ENCODE measurements at places on chromosomes 4 and X.

DNA sequence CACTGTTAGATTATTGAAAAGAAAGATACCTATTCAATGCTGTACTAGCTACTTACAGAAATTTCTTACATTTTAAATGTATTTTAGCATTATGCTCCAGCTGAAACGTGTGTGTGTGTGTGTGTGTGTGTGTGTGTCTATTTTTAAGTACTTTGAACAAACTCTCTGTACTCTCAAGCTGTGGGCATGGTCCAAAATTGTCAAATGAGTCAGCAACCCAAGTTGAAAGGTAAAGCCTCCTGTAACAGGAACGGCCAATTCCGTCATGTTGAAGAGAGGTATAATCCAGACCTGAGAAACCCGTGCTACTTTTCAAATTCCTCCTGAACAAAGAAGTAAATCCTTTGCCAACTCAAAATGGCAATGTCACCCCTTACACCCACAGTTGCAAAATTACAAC, 20.5 kb downstream of the MAOB start:
- peak; percentile 12 for DNase-seq

- DNase-seq: no peak
Measured at GRCh38 chrX:51837921-51838320, 55.5 kb upstream of the MAGED1 start.

GRCh38 chr4:147334478-147334877, 146.4 kb upstream of the EDNRA start:
- no peak for DNase-seq

GRCh38 chr4:38529189-38530115, 134.5 kb upstream of the KLF3 start:
- peak; percentile 94 for DNase-seq

DNA sequence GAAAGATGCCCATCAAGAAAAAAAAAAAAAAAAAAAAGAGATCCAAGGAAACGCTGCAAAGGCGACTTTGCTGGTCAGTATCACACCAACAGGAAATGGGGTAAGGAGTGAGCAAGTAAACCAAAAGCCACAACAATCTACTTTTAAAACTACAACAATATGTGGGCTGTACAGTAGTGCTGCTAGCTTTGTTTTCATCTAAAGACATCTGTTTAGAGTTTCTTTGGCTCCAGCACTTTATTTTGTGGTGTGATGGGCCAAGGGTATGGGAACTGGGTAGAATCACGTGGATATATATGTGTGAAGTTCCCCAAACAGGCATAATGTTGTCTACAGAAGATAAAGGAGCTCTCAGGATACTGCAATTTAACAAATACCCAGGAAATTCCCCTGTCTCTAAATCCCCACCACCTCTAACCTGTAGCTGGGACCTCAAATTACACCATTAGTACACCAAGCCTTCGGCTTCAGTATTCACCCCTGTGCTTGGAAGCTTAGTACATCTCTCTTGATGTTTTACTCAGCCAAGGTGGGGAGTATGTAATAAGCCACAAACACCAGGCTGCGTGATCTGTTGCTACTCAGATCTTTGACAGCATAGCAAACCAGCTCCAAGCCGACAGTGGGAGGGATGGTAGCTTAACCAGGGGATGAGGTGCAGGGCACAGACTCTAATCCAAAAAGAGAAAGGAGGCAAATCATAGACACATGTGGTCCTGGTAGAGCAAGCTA, 207.9 kb downstream of the HS6ST2 start:
- peak; percentile 12 for DNase-seq

DNA sequence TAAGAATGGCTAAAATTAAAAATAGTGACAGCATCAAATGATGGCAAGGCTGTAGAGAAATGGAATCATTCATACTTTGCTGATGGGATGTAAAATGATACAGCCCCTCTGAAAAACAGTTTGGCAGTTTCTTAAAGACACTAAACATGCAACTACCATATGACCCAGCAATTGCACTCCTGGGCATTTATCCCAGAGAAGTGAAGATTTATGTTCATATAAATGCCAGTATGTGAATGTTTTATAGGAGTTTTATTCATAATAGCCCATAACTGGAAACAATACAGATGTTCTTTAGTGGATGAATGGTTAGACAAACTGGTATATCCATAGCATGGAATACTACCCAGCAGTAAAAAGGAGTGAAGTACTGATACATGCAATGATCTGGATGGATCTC, 43.3 kb downstream of the REPS2 start:
- no peak for DNase-seq

DNA sequence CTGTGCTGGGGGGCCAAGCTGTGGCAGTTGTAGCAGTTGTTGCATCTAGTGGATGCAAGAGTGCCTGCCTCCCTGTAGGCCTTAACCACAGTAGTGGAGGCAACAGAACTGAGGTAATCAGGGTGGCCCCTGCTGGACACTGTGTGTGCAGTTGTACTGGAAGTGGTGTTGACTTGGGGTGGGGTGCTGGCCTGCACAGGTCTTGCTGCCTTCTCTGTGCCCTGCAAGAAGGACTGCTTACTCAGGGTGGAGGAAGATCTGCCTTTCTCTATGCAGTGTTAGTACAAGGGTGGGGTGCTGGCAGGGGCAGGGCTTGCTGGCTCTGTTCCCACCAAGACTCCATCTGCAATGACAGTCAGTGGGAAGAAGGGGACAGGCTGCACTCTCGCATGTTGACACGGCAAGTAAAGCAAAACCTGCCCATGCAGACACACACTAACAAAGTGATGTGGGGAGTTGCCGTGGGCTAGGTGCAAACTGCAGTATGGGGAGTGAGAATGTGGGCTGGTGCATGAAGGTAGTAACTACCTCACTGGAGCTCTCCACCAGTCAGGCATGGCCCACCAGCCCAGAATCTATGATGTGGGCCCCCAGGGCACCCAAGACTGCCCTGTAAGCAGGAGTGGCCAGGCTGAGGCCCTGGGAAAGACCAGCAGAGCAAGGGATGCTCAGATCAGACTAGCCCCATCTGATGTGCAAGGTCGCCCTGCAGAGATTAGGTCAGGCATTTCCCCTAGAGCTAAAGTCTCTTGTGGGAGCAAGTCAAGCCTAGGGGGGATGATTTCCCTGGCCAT, 594.9 kb downstream of the TECRL start:
- DNase-seq: no peak

GRCh38 chr4:22416403-22416802, 99.5 kb downstream of the ADGRA3 start:
- DNase-seq: no peak

DNA sequence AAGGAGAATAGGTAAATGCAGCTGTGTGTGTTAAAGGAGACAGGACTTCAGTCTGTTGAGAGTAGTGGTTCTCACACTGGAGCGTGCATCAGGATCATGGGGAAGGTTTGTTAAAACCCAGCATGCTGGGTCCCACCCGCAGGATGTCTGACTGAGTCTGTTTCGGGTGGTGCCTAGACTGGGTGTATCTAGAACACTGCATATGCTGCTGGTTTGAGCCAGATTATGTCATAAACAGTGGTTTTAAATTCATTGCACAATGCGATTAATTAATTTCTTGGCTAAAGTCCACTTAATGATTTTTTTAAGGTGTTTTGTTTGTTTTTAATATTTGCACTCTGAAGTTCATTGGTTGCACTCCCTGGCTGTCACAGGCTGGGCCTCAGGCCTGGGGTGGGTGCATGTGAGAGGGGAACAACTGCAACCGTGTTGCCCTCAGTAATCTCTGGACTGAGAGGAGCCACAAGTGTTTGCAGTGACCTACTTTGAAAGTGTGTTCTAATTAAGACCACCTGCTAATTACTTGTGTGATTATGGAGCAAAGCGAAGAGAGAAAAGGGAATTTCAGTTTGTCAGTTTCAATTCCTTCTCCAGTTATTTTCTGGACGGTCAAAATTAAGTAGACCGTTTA, 8.3 kb downstream of the HCCS start:
- DNase-seq: no peak

Data from inflammatory macrophage treated with lipopolysaccharide for 4 hours (primary cell).